Skeletal muscle cell (primary cell): ENCODE measurements at places on chromosomes 2 and 18.

GRCh38 chr2:191863988-191864387 is 17.1 kb upstream of the CAVIN2 start:
- DNase-seq, result no peak

DNA sequence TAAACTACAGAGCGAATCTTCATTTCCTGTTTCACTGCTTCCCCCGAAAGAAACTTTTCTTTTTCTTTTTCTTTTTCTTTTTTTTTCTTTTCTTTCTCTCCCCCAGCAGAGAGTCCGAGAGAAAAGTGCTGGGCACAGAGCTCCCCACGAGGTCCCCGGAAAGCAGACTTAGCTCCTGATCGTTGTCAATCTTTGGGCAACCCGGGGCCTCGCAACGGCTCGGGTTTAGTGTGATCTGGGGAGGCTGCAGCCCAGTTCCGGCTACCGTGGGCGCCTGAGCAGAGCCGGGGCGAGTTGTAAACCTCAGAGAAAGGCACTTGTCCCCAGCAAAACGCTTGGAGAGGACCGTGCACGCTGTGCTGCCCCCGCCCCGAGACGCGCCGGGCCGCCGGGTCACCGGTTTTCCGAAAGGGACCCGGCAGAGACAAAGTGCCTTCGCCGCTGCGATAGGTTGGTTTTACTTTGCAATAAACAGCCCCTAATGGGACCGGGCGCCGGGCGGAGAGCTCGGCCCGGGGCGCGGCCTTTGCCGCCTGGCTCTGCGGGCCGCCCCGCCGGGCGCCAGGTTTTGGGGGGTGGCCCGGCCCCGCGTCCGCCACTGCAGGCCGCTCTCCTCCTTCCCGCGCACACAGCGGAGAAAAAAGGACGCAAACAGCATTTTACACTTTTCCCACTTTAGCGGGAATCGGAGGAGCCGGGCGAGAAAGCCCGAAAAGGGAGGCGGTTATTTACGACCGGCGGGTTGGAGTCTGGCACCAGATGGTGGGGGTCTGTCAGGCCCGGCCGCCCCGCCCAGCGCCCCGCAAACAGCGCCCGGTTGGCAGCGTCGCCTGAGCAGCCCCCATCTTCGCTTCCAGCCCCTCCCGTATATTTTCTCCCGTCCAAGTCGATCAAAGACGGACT is 136.0 kb downstream of the INSIG2 start:
- no peak for DNase-seq

DNA sequence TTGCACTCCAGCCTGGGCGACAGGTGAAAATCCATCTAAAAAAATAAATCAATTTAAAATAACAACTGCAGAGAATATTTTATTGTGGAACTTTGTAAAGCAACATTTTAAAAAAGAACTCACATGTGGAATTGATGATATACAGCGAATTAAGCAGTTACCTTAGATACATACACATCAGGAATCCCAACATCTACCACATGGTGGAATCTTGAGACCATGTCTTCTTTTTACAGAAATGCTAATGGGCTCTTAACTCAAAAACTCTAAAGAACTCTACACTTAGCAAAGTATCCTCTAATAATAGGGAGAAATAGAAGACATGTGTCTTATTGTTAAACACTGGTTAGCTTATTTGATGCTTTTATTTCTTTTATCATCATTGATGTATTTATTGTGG is 373.6 kb downstream of the CDH7 start:
- DNase-seq, result no peak

GRCh38 chr2:73266061-73266901 is 18.0 kb downstream of the FBXO41 start:
- DNase-seq, result peak; percentile 17

DNA sequence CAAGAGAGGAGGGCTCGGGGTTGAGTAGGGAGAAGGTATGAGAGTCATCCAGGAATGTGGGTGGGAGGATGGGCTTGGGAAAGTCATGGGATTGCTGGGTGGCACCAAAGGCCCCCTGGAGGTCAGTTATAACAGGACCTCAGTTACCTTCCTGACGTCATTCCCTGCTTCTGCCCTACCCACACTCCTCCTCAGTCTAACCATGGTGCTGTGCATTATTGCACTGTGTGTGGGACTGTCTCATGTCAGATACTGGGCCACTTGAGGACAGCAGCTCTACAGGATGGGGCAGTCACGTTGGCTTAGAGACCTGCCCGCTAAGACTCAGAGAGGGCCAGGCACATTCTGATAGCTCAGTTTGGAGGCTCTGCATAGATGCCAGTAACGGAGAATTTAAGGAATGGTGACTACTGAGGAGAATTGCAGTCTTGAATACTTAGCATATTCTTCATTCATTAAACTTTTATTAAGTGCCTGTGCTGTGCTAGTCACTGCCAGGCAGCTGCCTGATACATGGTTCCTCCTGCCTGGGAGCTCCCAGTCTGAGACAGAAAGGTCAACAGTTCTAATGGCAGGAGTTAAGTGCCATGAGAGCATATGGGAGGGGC is 90.5 kb downstream of the LAMA3 start:
- no peak for DNase-seq

GRCh38 chr2:104388296-104388695 is 465.6 kb upstream of the POU3F3 start:
- no peak for DNase-seq

DNA sequence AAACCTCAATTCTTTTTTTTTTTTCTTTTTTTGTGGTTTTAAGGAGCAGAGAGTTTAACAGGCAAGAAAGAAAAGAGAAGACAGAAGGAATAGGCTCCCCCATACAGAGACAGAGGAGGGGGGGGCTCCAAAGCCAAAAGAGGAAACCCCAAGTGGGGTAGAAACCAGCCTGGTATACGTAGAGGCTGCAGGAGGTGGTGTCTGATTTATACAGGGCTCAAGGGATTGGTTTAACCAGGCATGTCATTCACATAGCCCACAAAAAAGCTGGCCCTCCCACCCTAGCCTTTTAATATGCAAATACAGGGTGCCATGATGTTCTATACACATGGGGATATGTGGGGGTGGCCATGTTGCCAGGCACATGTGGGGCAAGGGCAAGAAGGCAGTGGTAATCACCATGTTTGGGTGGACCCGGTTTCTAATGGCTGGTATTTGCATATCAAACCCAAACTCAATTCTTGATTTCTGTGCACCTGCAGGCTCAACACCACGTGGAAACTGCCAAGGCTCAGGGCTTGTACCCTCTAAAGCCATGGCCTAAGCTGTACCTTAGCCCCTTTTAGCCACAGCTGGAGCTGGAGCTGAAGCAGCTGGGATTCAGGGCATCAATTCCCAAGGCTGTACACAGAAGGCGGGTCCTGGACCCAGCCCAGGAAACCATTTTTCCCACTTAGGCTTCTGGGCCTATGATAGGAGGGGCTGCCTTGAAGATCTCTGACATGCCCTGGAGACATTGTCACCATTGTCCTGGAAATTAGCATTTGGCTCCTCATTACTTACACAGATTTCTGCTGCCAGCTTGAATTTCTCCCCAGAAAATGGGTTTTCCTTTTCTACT is 170.3 kb downstream of the MAIP1 start:
- DNase-seq, result no peak
